T follicular helper cell (primary cell): ENCODE measurements at places on chromosomes 16 and 17.

DNA sequence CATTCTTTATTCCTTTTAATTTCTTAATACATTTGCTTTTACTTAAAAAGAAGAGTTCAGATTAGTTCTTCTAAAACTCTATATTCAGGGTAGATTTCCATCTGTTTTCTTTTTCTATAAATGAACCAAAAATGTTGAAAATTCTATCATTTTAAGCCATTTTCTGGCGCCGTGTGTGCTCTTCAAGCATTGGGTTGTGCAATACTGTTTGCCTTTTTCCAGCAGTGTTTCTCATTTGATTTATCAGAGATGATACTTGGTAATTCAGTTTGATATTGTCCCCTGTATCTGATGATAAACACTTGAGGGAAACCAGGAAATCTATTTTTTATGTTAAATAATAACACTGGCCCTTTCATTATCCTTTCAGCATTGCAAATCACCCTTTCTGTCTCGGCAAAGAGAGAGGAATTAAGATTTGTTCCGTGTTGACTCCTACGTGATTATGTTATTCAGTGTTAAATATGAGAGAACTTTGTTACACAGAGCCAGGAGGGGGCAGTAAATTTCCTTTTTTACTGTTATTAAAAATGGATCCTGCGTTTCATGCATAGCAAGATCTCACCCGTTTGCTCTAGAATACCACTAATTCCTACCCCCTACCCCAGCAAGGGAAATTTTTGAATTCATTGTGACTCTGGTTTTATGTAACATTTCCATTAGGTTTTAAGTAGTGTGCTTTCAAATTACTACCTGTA, 606.9 kb upstream of the RBFOX1 start:
- DNase-seq: no peak

DNA sequence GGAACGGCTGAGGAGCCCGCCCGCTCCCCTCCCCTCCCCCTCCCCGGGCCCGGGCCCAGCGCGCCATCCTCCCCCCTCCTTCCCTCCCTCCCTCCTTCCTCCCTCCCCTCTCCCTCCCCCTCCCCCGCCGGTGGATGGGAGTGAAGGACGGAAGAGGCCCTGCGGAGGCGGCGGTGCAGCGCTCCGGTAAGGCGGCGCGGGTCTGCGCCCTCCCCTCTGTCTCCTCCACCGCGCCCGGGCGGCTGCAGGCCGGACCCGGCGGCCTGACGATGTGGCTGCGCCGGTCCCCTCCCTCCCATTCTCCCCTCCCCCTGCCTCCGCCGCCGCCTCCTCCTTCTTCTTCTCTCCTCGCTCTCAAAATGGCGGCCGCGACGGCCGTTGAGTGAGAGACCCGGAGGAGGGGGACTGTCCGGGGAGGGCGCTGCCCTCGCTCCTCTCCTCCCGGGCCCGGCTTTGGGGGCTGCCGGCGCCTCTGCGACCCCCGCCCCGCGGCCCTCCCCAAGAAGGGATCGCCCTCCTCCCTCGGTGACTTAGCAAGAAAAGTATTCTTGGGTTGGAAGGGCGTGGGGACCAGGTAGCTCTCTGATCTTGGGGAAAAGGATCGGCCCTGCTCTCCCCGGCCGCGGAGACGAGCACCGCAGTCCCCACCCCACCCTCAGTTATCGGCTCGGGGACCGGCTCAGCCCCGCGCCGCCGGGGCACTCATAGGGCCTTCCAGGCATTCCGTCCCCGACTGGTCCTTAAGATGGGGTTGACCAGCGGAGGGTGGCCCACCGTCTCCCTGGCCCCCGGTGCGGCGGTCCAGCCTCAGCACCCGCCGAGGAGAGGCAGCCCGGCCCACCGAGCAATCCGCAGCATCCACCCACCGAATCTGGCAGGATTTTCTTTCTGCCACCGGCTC, 617 bp downstream of the PAFAH1B1 start:
- peak; percentile 76 for DNase-seq

DNA sequence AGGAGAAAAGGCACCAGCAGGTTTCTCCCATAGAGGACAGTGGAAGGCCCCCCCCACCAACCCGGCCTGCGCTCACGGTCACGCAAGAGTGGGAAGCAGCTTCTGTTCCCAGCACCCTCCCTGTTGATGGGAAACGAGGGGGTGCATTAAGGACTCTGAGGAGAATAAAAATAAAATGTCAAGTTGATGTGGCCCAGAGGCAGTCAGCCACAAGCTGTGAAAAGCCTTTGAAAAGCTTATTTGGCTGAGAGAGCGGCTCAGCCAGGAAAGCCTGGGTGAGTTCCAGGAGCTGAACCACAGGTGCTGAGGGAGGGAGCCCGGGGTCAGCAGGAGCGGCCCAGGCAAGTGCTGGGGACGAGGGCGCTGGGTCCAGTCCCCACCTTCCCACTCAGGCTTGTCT, 26.9 kb upstream of the SPATA32 start:
- no peak for DNase-seq

- no peak for DNase-seq
Observed at GRCh38 chr16:78258375-78259065, 159.1 kb downstream of the WWOX start.

DNA sequence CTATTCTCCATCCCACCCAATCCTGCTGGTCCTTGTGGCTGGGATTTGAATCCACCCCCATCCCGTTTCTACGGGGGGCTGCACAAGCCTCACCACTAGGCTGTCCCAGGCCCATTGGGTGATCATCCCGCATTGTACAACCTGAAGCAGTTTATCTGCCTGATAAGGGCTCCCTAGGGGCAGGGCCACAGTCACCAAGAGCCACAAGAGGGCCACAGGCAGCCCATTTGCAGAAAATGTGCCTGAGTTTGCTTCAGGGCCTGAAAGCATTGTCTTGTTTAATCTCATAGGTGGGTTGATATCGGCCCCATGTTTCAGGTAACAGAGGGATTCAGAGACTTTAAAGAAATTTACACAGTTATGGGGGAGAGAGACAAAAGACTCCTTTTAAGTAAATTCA, 245.0 kb downstream of the CPPED1 start:
- DNase-seq: no peak

- no peak for DNase-seq
Observed at GRCh38 chr17:41639492-41640473, 15.4 kb upstream of the KRT17 start.
